AG09319 (cell line): ENCODE measurements at places on chromosomes 2 and 18.

DNA sequence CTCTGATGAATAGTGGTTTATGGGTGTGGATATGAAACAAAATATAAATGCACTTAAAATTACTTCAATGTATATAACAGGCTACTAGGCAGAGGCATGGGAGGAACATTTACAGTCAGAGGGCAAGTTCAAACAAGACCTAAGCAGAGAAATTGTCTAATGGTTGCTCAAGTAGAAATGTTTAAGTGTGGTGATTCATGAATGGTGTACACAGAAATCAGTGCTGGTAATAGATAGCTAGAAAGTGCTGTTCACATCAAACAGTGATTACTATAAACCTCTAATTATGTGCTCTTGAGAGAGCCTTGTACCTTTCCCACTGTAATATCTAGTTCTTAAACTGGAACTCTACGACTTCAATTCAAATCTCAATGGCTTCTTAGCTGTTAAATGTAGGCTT is 485.1 kb downstream of the NRXN1 start:
- DNase-seq = no peak

GRCh38 chr2:217366266-217366895 is 506.5 kb upstream of the TNP1 start:
- DNase-seq = no peak

GRCh38 chr18:11658989-11659388 is 30.1 kb upstream of the GNAL start:
- DNase-seq = no peak

DNA sequence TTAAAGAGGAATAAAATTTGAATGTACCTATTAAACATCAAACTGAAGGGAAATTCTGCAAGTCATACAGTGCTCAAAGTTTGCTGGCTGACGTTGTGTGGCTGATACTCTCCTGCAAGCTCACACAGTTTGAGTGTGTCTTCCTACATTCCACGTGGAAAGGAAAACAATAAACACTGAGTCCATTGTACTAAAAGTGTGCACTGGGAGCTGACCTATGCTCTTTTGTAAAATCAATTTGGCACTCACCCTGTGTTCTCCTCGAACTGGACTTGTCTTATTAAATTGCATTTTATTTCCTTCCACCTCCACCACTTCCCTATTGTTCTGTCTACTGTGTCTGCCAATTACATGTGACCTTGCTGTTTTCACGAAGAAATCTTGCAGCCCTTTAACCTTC is 458.0 kb downstream of the CPS1 start:
- DNase-seq = no peak

- no peak for DNase-seq
Measured at GRCh38 chr2:134372141-134372540, 118.3 kb downstream of the MGAT5 start.

DNA sequence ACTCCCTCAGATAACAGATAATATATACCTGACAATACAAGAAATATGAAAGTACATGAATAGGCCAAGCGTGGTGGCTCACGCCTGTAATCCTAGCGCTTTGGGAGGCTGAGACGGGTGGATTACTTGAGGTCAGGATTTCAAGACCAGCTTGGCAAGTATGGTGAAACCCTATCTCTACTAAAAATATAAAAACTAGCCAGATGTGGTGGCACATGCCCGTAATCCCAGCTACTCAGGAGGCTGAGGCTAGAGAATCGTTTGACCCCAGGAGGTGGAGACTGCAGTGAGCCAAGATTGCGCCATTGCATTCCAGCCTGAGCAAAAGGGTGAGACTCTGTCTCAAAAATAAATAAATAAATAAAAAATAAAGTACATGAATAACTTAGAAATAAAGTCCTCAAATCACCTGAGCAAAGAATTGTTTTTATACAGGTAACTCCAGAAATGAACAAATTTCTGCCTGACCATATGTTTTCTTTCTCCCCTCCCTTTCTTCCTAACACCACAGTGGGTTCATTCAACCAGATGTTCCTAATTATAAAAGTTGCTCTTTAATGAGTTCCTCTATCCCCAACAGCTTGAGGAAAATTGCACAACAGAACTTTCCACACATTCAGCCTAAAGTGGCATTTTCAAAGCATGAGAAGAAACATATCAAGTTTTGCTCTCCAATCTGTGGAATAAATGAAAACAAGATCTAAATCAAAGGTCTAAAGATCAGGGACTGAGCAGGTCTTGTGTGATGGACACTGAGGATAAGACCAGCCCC is 33.6 kb upstream of the AP1S3 start:
- no peak for DNase-seq

- DNase-seq = no peak
Measured at GRCh38 chr2:221618007-221618406, 45.9 kb upstream of the EPHA4 start.

- peak; percentile 79 for DNase-seq
Measured at GRCh38 chr18:59514203-59514602, 155.1 kb upstream of the LMAN1 start.

GRCh38 chr2:236167297-236168109 is 683 bp downstream of the GBX2 start:
- DNase-seq = no peak

GRCh38 chr2:202306034-202306433 is 40.5 kb downstream of the NOP58 start:
- DNase-seq = no peak

- DNase-seq = no peak
Measured at GRCh38 chr2:165203689-165204559, at the start of gene SCN3A. Gene SCN3A (minus strand): TSS chr2:165204050. CDS start chr2:165176394, 27,656 bp downstream.

GRCh38 chr2:180312542-180312941 is 305.4 kb upstream of the CWC22 start:
- no peak for DNase-seq

DNA sequence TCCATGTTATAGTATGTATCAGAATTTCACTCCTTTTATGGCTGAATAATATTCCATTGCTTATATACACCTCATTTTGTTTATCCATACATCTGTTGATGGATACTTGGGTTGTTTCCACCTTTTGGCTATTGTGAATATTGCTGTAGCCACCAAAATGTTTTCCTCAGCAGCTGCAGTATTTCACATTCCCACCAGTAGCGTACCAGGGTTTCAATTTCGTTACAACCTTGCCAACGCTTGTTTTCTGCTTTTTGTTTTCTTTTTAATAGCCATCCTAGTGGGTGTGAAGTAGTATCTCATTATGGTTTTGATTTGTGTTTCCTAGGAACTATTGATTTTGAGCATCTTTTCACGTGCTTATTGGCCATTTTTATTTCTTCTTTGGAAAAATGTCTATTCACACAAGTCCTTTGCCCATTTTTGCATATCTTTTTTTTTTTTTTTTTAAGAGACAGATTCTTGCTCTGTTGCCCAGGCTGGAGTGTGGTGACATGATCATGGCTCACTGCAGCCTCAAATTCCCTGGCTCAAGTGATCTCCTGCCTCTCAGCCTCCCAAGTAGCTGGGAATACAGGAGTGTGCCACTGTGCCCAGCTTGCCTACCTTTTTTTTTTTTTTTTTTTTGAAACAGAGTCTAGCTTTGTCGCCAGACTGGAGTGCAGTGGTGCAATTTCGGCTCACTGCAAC is 14.2 kb downstream of the UBXN2A start:
- no peak for DNase-seq

- DNase-seq = no peak
Measured at GRCh38 chr2:172012677-172013391, 13.1 kb downstream of the METAP1D start.

GRCh38 chr2:115083225-115083624 is 640.8 kb downstream of the DPP10 start:
- DNase-seq = no peak

- no peak for DNase-seq
Measured at GRCh38 chr2:118062048-118062447, 26.2 kb upstream of the INSIG2 start.

GRCh38 chr2:134073023-134073422 is 180.8 kb upstream of the MGAT5 start:
- no peak for DNase-seq

- DNase-seq = no peak
Measured at GRCh38 chr2:212609479-212609878, 70.9 kb upstream of the ERBB4 start.

- DNase-seq = no peak
Measured at GRCh38 chr2:43178055-43178598, 48.3 kb downstream of the ZFP36L2 start.

- no peak for DNase-seq
Measured at GRCh38 chr2:202373490-202373889, 2.6 kb upstream of the BMPR2 start.

DNA sequence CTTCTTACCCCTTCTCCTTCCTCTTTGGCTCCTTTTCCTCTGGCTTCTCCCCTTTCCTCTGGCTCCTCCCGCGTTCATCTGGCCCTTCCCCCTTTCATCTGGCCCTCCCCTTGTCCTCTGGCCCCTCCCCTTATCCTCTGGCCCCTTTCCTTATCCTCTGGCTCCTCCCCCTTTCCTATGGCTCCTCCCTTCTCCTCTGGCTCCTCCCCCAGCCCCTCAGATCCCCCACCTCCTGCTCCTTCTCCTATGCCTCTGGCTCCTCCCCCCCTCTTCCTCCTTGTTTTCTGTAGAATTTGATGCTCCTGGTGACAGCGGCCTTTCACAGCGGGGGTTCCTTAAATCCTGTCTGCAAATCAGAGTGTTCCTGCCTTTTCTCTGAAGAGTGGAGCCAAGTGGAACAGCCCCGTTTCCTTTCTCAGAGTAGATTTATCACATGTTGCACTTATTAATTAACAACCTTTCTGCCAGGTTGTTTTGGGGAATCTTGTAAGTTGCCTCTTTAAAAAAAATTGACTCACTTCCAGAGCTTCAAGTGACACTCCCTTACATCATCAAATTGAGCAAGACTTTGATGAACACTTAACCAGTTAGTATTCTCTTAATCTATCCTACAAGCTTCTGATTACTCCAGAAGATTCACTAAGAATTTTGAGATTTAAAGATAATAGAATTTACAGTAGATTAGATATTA is 27.9 kb downstream of the FABP1 start:
- DNase-seq = no peak

DNA sequence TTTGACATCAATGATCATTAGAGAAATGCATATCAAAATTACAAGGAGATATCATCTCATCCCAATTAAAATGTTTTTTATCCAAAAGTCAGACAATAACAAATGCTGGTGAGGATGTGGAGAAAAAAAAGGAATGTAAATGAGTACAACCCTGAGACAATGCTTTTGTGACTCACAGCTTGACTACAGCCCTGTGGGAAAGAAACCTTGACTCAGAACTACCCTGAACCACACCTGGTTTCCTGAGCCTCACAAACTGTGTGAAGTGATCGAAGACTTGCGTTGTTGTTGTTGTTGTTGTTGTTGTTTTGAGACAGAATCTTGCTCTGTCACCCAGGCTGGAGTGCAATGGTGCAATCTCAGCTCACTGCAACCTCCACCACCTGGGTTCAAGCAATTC is 266.6 kb upstream of the MYT1L start:
- no peak for DNase-seq

DNA sequence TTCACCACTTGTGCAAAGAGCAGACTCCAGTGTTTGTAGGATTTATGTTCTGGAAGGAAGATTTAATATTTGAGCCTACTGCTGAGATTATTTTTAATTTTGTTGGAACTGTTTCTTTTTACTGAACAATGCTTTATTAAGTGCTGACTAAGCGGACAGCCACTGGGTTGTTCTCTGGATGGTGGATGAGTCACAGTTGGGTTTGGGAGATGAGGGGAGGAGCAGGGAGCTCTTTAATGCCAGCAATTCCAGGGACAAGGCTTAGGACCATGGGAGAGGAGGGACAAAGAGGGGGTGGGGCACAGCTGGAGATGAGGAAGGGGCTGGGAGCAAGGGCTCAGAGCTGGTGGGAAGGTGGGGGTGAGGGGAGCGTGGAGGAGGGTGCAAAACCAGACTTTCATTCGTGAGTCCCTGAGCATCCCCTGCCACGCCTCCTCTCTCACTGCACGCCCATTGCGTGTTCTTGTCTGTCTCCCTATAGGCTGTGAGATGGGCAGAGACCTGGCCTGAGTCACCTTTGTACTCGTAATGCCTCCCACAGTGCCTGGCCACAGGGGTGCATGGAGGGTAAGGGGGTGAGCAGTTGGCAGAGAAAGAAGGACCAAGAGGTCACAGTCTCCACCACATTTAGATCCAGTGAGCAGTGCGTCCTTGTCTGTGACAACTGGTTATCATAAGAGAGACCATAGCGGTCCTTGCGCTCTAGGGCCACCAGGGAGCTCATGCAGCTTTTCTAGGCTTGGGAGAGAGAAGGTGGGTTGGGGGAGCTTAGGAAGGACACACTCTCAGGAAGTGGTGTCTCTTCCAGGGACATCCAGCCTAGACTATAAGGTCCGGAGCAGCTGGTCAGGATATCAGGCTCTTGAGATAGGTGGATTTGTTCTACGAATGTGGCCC is 18.4 kb downstream of the SLC4A3 start:
- DNase-seq = peak; percentile 20

DNA sequence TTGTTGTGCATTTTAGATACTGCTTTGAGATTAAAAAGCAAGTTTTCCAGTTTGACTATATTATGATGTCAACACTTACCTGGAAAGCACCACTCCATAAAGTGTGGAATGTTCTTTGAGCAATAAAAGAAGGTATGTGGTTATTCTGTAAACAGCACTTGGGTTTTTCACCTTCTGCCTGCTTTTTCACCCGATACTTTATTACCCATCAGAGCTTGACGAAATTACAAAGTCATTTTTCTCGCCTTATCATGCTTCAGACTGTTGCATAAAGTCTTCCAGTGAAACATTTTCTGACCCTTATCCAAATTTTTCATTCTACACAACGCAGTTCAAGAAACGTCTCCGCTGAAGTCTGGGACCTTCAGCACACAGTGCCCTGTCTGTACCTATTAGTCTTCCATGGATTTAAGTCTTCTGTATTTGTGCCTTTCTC is 25.2 kb downstream of the CAB39 start:
- no peak for DNase-seq

GRCh38 chr2:121501554-121501953 is 29.1 kb upstream of the RNU4ATAC start:
- DNase-seq = no peak

DNA sequence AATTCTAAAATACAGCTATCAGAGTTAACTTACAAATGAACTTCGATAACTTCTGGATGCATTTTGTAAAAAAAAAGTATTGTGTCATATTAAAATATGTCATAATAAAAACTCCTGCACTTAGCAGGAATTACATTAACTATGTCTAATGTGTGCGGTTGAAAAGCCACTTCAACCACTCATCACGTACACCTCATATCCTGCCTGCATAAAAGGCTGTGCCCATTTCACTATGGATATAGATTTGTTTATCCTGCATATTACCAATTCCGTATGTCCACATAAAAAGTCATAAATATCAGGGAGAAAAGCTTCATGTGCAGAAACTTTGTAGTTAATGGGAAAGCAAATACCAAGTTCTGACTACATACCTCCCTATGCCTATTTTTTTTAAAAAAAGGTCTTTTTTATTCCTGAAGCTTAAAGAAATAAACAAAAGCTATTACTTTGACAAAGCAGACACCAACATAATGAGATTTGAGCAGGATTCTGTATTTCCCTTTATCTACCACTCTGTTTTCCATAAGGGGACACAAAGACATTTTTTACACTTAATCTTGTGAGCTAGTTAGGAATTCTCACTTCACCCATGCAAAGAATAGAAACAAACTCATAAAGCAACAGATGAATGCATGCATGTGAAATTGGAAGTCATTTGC is 96.1 kb downstream of the PPP1R1C start:
- no peak for DNase-seq

GRCh38 chr2:30288561-30288960 is 57.2 kb downstream of the LBH start:
- DNase-seq = no peak
